CD4-positive, alpha-beta T cell treated with Interleukin-21 for 1 hour (primary cell): ENCODE measurements at places on chromosomes 2 and 18.

- peak; percentile 19 for DNase-seq
Measured at GRCh38 chr2:231715988-231716616, 7.8 kb downstream of the PTMA start.

GRCh38 chr2:99809259-99809900 lies 319.6 kb upstream of the REV1 start:
- DNase-seq = no peak

DNA sequence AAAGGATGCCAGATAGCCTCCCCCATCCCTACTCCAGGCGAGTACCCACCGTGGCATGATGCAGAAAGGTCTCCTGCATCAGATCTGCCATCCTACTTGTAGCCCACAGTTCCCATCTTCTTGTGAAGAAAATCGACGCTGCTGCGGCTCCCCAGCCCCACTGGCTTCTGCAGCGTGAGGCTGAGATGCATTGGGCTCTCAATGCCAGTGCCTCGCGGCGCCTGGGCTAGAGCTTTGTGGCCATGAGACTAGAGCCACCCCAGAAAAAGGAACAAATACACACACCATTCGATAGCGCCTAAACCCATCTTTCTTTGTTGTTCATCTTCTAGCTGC lies 2.8 kb downstream of the NOL4 start:
- DNase-seq = no peak

DNA sequence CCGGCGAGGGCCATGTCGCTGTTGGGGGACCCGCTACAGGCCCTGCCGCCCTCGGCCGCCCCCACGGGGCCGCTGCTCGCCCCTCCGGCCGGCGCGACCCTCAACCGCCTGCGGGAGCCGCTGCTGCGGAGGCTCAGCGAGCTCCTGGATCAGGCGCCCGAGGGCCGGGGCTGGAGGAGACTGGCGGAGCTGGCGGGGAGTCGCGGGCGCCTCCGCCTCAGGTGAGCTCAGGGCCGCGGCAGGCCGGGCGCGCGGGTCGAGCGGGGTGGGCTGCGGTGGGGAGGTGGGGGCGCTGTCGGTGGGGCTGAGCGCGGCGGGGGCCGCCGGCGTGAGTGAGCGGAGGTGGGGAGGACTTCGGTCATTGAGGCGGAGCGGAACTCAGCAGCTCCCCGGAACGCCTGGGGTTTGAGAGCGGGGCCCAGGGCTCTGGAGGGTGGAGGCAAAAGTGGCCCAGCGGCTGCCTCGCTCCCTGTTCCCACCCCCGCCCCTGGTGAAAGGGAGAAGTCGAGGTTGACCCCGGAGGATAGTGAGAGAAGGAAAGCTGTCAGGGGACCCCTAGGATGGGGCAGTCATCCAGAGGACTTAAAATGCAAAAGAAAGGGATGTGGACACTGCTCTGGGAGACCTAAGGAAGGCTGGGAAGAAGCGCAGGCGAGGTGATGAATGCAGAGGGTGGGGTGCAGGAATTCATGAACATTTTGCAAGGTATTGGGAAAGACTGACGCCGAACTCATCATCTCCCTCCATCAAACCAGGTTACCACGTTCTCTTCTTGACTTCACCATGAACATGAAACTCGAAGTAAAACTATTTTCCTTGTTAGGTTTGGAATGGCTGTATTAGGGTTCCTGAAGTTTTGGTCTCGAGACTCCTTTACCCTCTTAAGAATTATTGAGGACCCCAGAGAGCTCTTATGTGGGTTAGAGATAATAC lies 633 bp downstream of the MALT1 start:
- DNase-seq = no peak

DNA sequence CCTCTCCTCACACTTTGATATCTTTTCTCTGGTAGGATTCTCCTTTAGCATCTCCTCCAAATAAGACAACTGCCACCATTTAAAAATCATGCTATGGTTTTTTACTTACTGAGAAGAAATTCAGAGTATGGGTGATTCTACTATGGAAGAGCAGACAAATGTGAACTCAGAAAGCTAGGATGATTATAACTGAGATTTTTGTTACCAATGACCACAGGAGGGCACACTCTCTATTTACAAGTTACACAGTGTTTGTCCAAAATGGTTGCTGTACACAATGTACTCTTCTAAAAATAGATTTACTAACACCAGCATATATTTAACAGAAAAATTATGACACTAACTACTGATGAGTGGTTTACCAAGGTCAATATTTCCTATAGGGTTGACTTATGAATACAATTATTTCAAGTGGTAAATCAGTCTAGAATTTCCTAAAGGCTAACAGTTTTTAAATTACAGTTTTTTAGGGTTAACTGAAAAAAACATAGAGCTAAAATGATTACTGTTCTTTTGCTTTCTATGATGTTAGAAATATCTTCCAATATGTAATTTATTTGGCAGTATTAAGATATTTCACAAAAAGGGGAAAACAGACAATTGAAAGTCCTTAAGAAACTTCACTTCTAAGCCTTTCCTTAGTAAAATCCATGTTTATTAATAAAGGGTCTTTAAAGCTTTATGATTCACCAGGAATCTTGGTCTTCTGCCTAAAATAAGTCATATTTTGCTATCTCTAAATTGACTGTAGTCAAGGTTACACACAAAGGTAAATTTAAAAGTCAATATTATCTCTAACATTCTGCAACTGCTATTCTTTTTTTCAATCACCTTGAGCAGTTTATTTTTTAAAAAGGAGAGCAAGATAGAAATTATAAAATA lies 57.2 kb downstream of the MAP4K3 start:
- peak; percentile 29 for DNase-seq

DNA sequence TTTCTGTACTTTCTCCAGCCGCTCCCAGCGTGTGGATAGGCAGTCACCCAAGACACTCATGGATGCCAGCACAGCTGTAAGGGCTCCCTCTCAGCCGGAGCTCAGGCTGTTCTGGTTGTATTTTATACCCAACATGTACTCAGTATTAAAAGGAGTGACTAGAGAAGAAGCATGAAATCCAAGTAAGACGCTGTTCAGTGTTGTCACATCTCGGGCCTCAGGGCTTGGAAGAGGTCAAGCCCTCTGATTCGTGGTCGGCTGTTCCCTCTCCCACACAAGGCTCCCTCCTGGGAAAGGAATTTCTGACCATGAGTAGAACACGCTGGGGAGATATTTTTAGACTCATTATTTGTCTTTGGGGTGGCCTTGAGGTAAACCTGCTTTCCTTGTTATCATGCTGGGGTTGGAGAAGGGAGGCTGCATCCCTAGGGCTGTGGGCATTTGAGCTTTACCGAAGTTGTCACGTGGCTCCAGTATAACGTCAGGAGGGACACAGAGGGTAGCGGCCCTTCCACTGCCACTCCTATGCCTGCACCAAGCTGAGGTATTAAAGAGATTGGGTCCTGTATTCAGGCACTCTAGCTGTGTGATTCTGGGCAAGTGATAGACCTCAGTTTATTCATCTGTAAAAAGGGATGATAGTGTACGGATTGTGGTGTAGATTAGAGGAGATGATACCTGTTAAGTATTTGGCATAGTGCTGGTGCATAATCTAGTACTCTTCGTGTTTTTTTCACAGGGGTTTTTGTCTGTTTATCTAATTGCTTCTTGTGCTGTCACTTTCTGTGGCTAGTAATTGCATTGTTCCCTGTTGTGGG lies 34.1 kb downstream of the HK2 start:
- no peak for DNase-seq

- DNase-seq = no peak
Measured at GRCh38 chr2:73009177-73009839, 62.2 kb downstream of the SFXN5 start.

- no peak for DNase-seq
Measured at GRCh38 chr2:41600460-41600859, 447.4 kb upstream of the PKDCC start.

DNA sequence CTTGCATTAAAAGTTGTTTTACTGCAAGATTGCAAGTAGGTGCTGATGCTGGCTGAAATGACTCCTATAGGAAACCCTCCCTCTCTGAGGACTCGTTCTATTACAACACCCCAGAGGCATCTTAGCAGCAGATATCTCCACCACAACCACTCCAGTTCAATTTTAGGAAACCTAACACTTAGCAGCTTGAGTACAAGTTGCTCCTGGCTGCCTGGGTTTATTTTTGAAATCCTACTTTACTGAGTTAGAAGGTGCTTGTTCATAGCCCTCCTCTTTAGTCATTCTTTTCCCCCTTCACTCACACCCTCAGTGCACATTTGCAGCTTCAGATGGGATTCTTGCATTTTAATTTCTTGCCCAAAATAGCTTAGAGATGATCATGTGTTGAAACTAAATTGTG lies 111.5 kb downstream of the MTCL1 start:
- no peak for DNase-seq

DNA sequence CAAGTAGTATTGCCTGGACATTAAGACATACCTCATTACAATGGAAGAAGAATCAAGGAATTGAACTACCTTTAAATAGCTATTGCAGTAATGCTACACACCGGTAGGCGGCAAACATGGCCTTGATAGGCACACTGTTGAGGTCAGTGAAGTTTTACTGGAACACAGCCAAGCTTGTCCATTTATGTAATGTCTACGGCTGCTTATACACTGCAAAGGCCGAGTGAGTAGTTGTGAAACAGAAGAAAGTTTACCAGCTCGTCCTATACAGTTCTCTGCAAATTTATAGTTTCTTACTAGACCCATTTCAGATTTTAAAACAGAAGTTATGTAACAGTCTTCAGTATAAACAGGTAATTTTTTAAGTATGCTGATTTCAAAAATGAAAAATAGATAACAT lies 38.8 kb downstream of the PPP4R1 start:
- DNase-seq = peak; percentile 31

- DNase-seq = no peak
Measured at GRCh38 chr18:598124-598589, 1.4 kb downstream of the CLUL1 start.

GRCh38 chr2:192634557-192634956 lies 439.8 kb upstream of the TMEFF2 start:
- DNase-seq = no peak

DNA sequence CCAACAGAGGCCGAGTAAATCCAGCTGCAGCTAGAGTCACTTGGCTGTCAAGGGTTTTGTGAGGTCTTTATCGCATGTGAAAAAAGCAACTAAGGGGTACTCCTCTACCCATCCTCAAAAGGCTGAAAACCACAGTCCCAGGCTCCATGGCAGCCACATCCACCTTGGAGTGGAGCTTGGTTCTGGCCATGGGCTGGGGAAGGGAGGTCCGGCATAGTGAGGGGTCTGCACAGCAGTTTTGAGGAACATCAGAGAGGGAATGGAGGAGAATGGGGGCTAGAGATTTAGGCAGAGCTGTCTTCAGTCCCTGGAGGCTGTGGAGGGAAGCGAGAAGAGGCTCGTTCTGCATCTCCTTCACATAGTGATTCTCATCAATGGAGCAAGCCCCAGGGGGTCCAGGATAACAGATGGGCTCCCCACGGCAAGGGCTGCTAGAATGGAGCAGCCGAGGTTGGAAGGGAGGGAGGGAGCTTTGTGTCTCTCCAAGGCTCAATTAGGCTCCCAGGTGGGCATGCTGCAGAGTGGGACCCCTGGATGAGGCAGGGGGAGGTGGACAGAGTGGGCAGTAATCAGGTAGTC lies 21.0 kb downstream of the MROH2A start:
- no peak for DNase-seq

DNA sequence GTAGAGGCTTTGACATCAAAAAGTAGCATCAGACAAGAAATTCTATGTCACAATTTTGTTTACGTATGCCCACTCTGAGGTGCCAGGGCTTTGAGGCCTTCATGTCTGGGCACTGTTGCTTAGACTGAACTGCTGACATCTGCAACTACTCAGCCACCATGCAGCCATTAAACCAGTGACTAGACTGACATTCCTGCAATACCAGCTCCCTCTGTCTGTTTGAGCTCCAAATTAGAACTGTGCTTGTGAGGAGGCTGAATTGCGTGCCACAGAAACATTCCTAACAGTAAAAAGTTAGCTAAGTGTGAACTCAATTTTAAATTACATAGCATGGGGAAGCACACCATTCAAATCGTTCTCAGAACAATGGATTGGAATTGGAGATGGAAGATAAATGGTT lies 163.2 kb downstream of the INSIG2 start:
- no peak for DNase-seq

DNA sequence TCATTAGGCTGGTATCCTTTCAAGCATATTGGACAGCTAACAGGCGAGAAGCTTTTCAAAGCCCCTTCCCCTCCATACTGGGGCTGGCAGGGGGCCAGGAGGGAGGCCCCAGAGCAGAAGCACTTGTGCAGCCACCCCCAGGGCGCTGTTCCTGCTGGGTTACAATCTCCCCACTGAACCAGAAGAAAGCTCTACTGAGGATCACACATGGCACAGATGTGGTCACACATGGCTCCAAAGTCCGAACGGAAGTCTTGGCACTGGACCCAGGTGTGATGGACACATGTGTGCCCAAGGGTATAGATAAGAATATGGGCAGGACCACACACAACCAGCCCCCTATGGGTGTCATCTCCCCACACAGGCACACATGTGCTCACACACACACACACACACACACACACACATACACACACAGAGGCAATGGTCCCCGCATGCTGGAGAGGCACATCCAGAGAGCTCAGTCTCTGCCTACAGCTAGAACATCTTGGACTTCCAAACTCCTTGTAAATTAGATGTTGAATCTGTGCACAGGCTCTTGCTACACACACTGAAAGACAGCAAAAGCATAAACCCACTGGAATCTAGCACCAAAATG lies 56.4 kb downstream of the TTC32 start:
- DNase-seq = no peak

GRCh38 chr2:129930451-129930850 lies 49.0 kb upstream of the RAB6C start:
- DNase-seq = no peak

GRCh38 chr2:218003981-218004419 lies 1.2 kb upstream of the TNS1 start:
- DNase-seq = no peak

DNA sequence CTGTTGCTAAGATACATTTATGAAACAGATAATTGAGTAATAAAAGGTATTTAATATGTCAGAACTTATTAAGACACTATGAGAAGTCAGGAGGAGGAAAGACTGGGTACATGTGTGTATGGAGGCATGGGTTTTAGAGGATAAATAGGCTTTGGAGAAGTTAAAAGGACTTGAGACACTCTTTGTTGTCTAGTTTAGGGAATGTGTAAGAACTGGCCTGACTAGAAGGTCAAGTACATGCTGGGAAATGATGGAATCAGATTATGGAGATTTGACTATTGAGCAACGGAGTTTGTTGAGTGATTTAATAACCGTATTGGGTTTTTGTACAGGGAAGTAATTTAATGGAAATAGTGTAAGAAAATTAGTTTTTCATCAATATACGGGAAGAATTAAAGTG lies 28.2 kb upstream of the SPDYA start:
- no peak for DNase-seq

- DNase-seq = no peak
Measured at GRCh38 chr2:108182489-108182888, 57.3 kb upstream of the SULT1C3 start.

- no peak for DNase-seq
Measured at GRCh38 chr2:226184940-226185615, 614.5 kb downstream of the IRS1 start.

DNA sequence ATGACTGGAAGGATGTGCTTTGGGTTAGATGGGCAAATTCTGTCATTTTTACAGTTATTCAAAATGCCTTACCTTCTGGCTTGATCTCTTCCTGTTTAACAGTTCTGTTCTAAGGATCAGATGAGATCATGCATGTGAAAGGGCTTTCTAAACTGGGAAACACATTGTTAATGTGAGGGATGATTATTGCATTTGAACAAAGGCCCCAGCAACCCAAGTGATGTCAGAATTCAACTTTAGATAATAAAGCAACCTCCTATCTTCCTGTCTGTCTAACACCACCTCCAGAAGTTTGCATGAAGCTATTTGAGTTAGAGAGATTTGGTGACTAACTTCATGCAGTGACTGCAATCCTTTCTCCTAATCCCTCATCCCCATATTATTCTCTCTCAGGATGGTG lies 77.8 kb upstream of the B3GNT2 start:
- no peak for DNase-seq

- DNase-seq = no peak
Measured at GRCh38 chr2:202005272-202005887, 28.3 kb upstream of the FZD7 start.
